Stimulated activated naive CD8-positive, alpha-beta T cell treated with anti-CD3 and anti-CD28 coated beads, Interleukin-15, amount 100 ng/mL, for 72 hours (primary cell): ENCODE measurements at places on chromosomes 1 and 21.

DNA sequence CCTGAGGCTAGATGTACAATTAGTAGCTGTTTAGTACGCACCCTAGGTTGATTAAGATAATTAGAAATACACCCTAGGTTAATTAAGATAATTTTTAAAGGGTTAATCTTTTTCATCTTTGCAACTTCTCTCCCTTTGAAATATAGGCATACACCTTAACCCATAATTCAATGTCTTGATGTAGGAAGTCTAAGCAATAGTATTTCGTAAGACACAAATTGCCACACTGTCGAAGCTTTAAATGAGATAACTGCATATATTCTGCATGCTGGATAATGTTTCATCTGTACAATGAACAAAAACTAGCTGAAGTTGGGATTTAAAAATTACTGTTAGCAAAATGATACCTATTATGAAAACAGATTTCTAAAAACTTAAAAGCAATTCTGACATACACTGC is 122.9 kb downstream of the EVI5 start:
- no peak for DNase-seq

- DNase-seq = peak; percentile 5
Observed at GRCh38 chr1:236489710-236490377, 33.9 kb upstream of the LGALS8 start.

DNA sequence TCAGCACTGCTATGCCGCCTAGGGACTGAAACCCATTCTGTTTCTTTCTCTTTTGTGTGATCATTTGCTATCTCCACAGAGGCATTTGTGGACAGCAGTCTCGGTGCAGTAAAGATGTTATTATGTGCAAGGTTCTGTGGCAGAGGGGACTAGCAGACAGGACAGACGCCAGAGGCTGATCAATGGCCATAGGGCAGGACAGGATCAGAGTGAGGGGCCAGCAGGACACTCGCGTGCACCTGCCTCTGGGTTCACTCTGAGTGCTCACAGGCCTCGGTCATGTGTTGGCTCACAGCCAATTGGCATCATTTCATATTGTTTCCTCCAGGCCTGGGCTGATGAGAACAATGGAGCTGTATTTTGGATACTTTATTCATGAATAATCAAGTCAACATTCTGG is 212.6 kb downstream of the TGFB2 start:
- DNase-seq = no peak

- DNase-seq = peak; percentile 58
Observed at GRCh38 chr1:156726549-156727226, 1.6 kb upstream of the METTL25B start.

DNA sequence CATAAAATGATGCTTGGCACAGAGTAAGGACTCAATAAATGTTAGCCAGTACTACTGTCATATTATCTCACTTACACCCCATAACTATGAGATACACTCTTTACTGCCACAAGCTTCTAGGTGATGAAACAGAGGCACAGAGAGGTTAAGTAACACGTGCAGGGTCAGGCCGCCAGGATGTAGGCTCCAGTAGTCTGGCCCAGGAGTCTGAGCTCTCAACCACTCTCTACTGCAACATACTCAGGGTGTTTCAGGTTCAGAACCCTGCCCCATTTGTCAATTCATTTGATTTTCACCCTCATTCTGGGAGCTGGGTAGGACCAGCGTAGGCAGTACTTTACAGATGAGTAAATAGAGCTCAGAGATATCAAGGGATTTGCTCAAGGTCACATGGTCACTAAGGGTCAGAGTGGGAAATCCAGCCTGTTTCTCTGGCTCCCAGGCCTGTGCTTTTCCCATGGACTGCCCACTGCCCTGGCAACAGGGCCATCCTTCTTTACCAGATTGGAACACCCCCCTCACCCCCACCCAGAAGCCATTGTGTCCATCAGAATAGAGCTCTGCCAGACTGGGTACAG is 21.2 kb downstream of the IQGAP3 start:
- no peak for DNase-seq

DNA sequence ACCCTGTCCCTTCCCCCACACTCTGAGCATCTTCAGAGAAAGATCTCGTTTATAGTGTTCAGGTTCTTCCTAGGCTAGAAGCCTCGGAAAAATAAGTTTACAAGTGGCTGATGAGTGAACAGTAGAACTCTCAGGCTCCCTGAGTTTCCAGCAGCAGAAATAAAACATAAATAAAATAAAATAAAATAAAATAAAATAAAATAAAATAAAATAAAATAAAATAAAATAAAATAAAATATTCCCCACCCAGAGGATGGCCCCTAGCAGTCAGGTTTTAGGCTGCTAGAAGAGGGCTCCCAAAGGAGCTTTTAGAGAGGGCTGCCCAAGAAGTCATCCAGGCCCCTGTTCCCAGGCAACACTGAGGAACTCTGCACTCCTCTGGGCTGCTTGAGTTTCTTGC is 55.1 kb downstream of the KCNC4 start:
- DNase-seq = no peak

DNA sequence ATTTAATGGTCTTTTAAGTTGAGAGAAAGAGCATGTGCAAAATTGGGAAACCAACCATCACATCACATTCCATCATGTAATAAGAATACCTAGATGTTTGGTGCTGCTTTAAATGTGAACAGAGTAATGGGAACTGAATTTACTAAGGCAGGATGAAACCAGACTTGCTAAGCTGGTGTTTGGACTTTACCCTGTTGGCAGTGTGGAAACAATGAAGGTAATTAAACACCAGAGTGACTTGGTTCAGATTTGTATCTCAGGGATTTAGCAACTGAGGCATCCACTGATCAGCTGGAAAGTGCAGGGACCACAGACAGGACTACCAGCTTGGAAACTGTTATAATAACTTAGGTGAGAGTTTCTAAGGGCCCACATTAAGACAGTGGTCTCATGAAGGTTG is 263.4 kb downstream of the OLFM3 start:
- DNase-seq = no peak

- DNase-seq = no peak
Observed at GRCh38 chr1:111723091-111723806, 15.9 kb downstream of the INKA2 start.

DNA sequence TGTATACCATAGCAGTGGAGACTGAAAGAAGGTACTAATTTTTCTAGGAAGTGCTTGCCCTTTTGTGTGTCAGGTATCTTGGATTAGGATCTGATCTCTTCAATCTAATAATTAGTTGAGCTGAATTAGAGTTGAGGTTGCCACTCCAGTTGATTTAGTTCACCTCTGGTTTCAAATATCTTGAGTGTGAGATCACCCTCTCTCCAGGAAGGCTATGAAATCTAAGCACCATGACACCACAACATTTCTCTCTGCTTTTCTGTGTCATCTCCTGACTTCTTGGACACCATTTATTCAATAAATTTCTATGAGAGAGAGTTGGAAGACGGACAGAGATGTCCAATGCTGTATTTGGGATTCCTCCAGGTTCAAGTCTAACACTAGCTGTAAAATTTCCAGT is 212.8 kb downstream of the DYRK1A start:
- DNase-seq = no peak

- no peak for DNase-seq
Observed at GRCh38 chr1:80917225-80917624, 883.5 kb upstream of the ADGRL2 start.

GRCh38 chr1:38549191-38549590 is 310.4 kb downstream of the RRAGC start:
- no peak for DNase-seq

- no peak for DNase-seq
Observed at GRCh38 chr1:8153961-8154360, 127.9 kb upstream of the ERRFI1 start.

DNA sequence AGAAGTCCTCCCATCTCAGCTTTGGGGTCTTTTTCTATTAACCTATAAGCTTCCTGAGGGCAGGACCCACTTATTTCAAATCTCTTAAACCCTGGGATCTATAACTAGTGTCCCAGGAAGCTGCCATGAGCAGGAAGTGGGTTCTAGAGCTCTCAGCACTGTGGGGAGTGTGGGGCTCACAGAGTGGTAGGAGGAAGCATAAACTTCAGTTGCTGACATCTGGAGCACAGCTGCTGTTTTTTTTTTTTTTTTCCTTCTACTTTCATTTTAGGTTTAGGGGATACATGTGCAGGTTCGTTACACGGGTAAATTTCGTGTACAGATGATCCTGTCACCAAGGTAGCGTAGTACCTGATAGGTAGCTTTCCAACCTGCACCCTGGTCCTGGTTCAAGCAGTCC is 59.3 kb downstream of the AK4 start:
- DNase-seq = no peak

GRCh38 chr1:89876463-89876862 is 55.6 kb downstream of the LRRC8D start:
- no peak for DNase-seq
